ENCODE measurements at places on chromosomes 3 and 15. TPM values are rescaled to one million over a fixed set of nuclear protein-coding genes. Genes with fewer than 3 reads are reported as not detected.

DNA sequence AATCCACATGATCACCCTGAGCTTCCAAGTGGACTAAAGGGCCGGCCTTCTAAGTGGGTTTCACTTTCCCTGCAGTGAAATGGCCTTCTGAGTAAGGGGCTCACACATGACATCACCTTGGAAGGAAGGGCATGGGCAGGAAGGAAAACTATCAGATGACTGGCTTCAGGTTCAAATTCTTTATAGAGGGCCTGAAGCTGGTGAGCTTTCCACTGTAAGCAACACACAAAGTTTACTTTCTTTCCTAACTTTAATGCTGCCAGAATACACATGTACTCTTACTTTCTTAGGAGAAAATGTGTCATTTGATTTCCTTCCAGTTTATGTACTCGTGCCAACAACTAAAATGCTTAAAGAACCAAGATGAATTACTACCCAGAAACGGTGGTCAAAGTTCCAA, 475.6 kb downstream of the FOXP1 start:
- no peak overlapping the region for H3K4me3 ChIP-seq
- peak overlapping the region; percentile 67 for H3K27ac ChIP-seq
- H3K36me3 ChIP-seq = no peaks in the 10 kb centered on the region
- no peak for DNase-seq
- no peaks in the 10 kb centered on the region for H3K27me3 ChIP-seq
- peaks cover 23% of the 10 kb centered on the region for H3K4me1 ChIP-seq

GRCh38 chr3:193821151-193821668, 228.2 kb downstream of the OPA1 start:
- no peaks in the 10 kb centered on the region for H3K27me3 ChIP-seq
- H3K4me1 ChIP-seq = no peaks in the 10 kb centered on the region
- no peak overlapping the region for H3K4me3 ChIP-seq
- H3K27ac ChIP-seq = no peak overlapping the region
- no peak for DNase-seq
- H3K36me3 ChIP-seq = no peaks in the 10 kb centered on the region

GRCh38 chr3:114498539-114499370, 204.9 kb downstream of the TIGIT start:
- no peak overlapping the region for H3K27ac ChIP-seq
- H3K4me3 ChIP-seq = no peak overlapping the region
- H3K27me3 ChIP-seq = no peaks in the 10 kb centered on the region

GRCh38 chr3:152327203-152327602, 58.5 kb downstream of the MBNL1 start:
- no peak overlapping the region for H3K4me3 ChIP-seq
- H3K4me1 ChIP-seq = peaks cover 6% of the 10 kb centered on the region
- H3K27ac ChIP-seq = peak overlapping the region; percentile 48
- no peaks in the 10 kb centered on the region for H3K36me3 ChIP-seq
- no peaks in the 10 kb centered on the region for H3K27me3 ChIP-seq
- no peak for DNase-seq

DNA sequence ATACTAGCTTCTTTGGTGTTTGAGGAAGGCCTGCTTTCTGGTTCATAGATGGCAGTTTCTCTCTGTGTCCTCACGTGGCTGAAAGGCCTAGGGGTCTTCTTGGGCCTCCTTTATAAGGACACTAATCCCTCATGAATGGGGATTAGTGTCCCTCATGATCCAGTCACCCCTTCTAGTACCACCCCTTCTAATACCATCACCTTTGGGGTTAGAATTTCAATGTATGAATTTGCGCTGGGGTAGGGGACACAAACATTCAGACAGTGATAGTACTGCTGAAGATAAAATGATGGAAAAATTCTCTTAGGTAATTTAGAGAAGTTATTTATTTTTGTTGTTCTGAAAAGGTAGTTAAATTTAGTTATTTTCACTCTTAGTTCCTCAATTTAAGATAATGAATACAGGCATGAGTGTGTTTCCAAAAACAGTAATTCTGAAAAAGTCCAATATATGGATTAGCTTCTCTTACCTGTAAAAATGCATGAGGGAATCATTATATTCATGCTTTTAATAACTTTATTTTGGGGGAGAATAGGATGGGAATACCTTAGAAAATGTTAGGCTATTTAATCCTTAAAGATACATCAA, 103.6 kb downstream of the FNDC3B start:
- peak overlapping the region; percentile 77 for H3K27ac ChIP-seq
- H3K27me3 ChIP-seq = no peaks in the 10 kb centered on the region
- no peak overlapping the region for H3K4me3 ChIP-seq
- peaks cover under 1% of the 10 kb centered on the region for H3K4me1 ChIP-seq
- no peak for DNase-seq

Gene RTP4
- total RNA-seq = 0.32 TPM

- H3K27me3 ChIP-seq = no peaks in the 10 kb centered on the region
- no peak overlapping the region for H3K4me3 ChIP-seq
- no peaks in the 10 kb centered on the region for H3K36me3 ChIP-seq
- DNase-seq = no peak
- H3K27ac ChIP-seq = no peak overlapping the region
Observed at GRCh38 chr3:1330107-1330506, 237.3 kb downstream of the CNTN6 start.

DNA sequence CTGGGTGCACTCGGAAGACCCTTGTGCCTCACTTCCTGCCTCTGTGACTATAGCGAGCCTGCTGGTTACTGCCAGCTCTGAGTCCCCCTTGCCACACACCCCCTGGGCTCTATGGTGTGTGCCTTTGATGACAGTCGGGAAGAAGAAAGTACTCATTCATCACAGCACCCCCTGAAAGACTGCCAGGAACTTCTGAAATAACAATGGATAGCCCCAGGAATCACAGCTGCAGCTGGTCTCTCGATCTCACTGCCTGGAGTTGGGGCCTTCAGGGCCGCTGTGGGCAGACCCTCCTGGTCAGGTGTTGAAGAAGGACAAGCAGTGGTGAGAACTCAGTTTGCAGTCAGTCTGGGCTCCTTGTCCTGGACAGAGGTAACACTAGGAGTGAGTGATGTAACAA, 9.8 kb upstream of the RPP14 start:
- DNase-seq = no peak
- no peaks in the 10 kb centered on the region for H3K27me3 ChIP-seq
- H3K36me3 ChIP-seq = no peaks in the 10 kb centered on the region

Gene TMEM212
- not detected for total RNA-seq

Gene PLAAT1
- total RNA-seq = 0.32 TPM

GRCh38 chr3:187165144-187165543, 25.8 kb upstream of the RPL39L start:
- no peak overlapping the region for H3K4me3 ChIP-seq
- DNase-seq = no peak
- no peaks in the 10 kb centered on the region for H3K4me1 ChIP-seq

Gene NPAP1
- total RNA-seq = not detected

Gene B3GALNT1
- total RNA-seq = 10.8 TPM

Gene CKMT1B
- not detected for total RNA-seq

DNA sequence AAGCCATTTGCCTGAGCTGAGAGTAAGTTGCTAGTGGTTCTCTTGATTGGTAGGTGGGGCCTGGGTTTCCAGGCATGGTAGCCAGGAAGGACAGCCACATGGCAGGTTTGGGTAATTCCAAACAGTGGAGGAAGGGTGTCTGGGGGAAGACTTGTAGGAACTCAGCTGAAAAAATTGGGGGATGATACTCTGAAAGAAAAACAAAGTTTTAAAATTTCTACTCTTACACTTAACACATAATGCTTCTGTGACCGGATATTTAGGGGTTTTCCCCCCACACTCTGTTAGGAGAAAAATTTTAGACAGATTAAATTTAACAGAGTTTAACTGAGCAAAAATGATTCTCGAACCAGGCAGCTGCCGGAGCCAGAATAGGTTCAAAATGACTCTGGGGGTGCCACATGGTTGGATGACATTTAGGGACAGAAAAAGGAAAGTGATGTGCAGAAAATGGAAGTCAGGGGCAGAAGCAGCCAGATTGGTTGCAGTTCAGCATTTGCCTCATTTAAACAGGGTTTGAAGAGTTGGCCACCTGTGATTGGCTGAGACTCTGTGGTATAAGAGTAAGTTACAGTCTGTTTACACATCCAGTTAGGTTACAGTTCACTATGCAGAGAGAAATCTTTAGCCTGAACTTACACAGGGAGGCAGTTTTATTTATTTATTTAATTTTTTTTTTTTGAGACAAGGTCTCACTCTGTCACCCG, 8.1 kb downstream of the B2M start:
- H3K4me1 ChIP-seq = no peaks in the 10 kb centered on the region
- no peaks in the 10 kb centered on the region for H3K27me3 ChIP-seq
- no peak overlapping the region for H3K27ac ChIP-seq
- no peak overlapping the region for H3K4me3 ChIP-seq

DNA sequence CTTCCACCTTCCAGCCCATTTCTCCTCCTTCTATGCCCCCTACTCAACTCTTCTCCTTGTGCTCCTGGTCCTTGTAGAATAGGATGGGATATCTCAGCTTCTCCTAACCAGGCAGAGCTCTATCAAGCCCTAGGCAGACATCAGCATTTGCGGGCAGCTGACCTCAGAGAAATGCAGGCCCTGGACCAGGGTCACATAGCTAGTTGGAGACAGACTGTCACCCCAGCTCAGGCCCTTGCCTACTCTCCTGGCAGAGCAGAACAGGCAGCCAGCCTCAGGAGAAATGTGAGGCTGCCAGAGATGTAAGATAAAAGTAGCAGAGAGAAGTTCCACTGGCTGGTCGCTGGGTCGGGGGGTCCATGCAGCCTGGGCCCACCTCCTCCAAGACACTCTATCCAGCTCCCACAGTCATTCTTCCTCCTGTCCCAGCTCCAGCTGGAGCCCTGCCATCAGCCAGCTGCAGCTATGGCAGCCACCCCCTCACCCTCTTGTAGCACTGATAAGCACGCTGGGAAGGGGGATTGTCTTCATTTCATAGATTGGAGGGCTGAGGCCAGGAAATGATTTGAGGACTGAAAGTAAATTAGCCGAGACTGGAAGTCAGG, 4.0 kb downstream of the CYP8B1 start:
- H3K36me3 ChIP-seq = no peaks in the 10 kb centered on the region
- H3K4me1 ChIP-seq = no peaks in the 10 kb centered on the region
- no peak for DNase-seq
- H3K27ac ChIP-seq = no peak overlapping the region

DNA sequence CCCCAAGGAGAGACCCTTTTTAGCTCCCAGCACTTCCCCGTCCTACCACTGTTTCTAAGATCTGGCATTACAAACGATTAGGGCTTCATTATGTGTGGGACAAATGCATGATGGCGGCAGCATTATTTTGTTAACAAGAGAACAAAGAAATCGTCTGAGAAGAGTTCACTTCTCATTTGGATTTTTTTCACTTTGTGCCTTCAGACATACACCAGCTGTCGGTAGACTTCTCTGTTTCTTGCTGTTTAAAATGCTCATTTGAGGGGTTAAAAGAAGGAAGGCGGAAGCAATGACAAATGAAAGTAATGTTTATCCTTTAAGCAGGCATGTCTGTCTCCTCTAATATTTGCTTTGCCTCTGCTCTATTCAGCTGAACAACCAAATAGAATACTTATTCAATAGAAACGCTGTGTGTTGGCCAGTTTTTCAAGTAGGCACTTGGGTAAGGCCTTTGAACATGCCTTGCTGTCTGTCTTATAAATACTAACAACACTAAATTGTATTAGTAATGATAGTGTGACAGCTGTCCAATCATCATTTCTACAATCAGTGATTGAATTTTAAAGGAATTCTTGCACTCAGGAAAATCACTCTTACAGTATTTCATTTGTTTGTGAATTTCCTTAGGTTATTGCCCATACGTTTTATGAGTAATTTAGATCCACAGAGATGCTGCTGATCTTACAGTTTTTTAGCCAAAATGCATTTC, 382.4 kb downstream of the IL5RA start:
- no peak for DNase-seq
- H3K27ac ChIP-seq = no peak overlapping the region
- no peaks in the 10 kb centered on the region for H3K27me3 ChIP-seq
- no peaks in the 10 kb centered on the region for H3K4me1 ChIP-seq

Gene GPR160
- total RNA-seq = 4.2 TPM

Gene TRPM1
- total RNA-seq = not detected

Gene XYLB
- total RNA-seq = 5.2 TPM

Gene CADM2
- 2.3 TPM for total RNA-seq

- H3K4me3 ChIP-seq = no peak overlapping the region
- H3K27ac ChIP-seq = peak overlapping the region; percentile 59
- no peaks in the 10 kb centered on the region for H3K27me3 ChIP-seq
- peaks cover 11% of the 10 kb centered on the region for H3K4me1 ChIP-seq
Observed at GRCh38 chr15:63553388-63553791, 43.8 kb upstream of the FBXL22 start.

Gene SST
- not detected for total RNA-seq

Gene SEMA3G
- 12.3 TPM for total RNA-seq

DNA sequence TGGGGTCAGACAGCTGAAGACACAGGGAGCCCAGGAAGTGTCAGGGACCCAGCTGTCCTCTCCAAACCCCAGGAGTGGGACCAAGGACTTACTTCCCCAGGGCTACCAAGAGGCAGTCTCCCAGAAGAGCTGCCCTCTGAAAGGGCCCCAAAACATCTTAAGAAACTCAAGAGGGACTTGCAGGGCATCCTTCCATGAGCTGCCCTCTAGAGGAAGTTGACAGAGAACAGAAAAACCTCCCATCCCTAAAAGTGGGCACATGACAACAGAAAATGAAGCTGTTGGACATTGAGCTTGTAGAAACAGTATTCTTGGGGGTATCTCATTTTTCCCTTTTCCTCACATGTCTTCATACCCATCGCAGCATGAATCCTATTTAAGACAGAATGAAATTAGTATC, 58.9 kb downstream of the MECOM start:
- H3K4me1 ChIP-seq = no peaks in the 10 kb centered on the region
- no peak for DNase-seq
- H3K27ac ChIP-seq = no peak overlapping the region
- no peaks in the 10 kb centered on the region for H3K27me3 ChIP-seq
- no peak overlapping the region for H3K4me3 ChIP-seq

Gene FOXB1
- not detected for total RNA-seq

Gene IL5RA
- 0.48 TPM for total RNA-seq

DNA sequence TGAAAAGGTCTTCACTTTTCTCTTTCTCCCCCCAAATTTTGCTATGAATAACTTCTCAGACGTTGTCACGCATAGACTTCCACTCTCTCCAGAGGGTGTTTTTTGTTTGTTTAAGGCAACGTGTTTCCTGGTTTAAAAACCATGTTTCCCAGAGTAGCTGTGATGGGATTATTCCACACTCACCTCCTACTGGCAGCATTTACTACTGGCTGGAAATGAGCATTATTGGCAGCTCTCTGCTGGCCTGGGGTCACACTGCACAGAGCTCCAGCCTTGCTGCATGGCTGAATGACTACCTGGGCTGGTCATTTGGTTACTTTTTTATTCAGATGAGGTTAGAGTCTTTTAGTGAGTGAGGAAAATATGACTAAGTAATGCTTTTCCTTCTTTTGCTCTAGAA, 65.2 kb downstream of the RARB start:
- H3K4me1 ChIP-seq = no peaks in the 10 kb centered on the region
- no peaks in the 10 kb centered on the region for H3K36me3 ChIP-seq
- no peak overlapping the region for H3K4me3 ChIP-seq
- no peak for DNase-seq
- no peak overlapping the region for H3K27ac ChIP-seq

- H3K27ac ChIP-seq = no peak overlapping the region
- no peak for DNase-seq
- H3K4me1 ChIP-seq = no peaks in the 10 kb centered on the region
- H3K4me3 ChIP-seq = no peak overlapping the region
- H3K27me3 ChIP-seq = no peaks in the 10 kb centered on the region
- H3K36me3 ChIP-seq = no peaks in the 10 kb centered on the region
Observed at GRCh38 chr3:115284980-115285379, 137.9 kb upstream of the ZBTB20 start.

Gene CCR4
- 0.44 TPM for total RNA-seq

Gene SLC24A5
- not detected for total RNA-seq

Gene PTPRG
- 179 TPM for total RNA-seq

All from breast epithelium (tissue), 4 donors.